Breast epithelium (tissue), 4 donors: ENCODE measurements at places on chromosomes 13 and 19. TPM values are rescaled to one million over a fixed set of nuclear protein-coding genes. Genes with fewer than 3 reads are reported as not detected.

DNA sequence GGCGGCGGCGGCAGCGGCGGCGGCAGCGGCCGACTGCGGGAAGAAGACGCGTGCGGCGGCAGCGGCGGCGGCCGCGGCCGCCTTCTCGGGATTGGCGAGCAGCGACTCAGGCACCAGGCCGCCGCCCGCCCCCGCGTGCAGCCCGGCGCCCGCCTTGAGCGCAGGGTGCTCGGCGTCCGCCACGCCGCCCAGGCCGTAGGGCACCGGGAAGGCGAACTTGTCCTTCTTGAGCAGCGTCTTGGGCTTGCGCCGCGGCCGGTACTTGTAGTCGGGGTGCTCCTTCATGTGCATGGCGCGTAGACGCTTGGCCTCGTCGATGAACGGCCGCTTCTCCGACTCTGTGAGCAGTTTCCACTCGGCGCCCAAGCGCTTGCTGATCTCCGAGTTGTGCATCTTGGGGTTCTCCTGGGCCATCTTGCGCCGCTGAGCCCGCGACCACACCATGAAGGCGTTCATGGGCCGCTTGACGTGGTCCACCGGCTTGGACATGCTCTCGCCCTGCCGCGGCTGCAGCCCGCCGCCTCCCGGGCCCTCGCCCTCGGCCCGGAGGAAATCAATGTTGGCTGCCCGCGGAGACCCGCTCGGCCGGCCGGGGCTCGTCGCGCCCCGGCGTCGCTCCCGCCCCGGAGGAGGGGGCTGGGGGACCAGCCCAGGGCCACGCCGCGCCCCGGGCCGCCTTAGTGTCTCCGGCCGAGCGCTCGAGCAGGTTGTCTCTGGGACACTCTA lies 621 bp downstream of the SOX21 start:
- no peak for DNase-seq

GRCh38 chr19:2231621-2232221 lies 4.4 kb downstream of the PLEKHJ1 start:
- no peak for DNase-seq

GRCh38 chr19:38763795-38764220 lies 9.5 kb downstream of the LGALS7 start:
- DNase-seq = no peak

- DNase-seq = no peak
Measured at GRCh38 chr19:50818859-50819472, 4.6 kb downstream of the KLK1 start.

DNA sequence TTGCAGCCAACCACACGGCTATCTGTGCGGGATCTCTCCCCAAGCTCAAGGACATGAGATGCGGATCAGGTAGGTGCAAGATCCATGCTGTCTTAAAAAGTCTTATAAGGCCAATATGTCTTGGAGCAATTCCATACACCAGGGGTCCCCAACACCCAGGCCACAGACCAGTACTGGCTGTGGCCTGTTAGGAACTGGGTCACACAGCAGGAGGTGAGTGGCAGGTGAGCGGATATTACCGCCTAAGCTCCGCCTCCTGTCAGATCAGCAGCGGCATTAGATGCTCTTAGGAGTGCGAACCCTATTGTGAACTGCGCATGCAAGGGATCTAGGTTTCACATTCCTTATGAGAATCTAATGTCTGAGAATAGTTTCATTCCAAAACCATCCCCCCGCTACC lies 68.8 kb upstream of the ZNF599 start:
- DNase-seq = no peak

The CPAMD8 gene
- total RNA-seq = 24.0 TPM

The IL4I1 gene
- 2.2 TPM for total RNA-seq

DNA sequence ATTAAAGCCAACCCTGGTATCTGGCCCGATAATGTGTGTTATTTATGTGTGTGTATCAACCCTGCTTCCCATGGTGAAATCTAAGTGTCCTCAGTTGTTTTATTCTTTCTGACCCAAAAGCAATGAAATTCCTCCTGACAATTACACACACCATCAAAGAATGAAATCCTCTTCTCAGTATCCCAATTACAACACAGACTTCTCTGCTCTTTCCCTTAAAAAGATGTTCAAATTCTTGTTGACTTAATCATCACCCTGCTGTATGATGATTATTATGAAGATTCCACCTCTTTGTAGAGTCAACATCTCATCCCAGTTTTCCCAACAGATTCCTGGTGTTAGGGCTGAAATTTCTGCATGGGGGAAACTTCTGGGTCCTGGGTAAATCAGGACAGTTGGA lies 8.9 kb upstream of the TRPC4 start:
- no peak for DNase-seq

The SYCN gene
- not detected for total RNA-seq

- DNase-seq = no peak
Measured at GRCh38 chr19:51807925-51808324, 13.0 kb downstream of the FPR3 start.

DNA sequence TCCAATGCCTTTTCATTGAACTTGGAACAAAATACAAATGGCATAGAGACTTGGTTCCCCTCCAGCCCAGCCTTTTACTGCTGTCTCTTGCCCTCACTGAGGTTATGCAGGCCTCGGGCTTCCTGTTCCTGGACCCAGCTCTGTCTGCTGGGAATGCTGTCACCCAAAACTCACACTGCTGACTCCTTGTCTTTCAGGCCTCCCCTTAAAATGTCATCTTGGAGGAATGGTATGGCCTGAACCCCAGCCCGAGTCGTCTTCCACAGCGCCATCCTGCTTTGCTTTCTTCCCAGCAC lies 9.7 kb upstream of the ANKRD10 start:
- DNase-seq = no peak

DNA sequence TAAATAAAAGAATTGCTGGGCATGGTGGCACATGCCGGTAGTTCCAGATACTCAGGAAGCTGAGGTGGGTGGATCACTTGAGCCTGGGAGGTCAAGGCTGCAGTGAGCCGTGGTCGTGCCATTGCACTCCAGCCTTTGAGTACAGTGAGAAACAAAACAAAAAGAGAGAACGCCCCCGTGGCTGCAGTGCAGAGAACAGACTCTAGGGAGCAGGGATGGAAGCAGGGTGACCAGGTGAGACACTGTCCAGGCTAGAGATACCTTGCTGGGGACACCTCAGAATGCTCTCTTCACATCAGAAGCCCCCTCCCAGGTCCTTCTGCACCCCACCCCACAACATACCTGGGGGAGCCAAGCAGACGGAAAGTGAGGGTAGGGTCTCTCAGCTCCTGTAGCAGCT lies 24.8 kb downstream of the MAP4K1 start:
- DNase-seq = no peak
